ENCODE measurements at places on chromosomes 12 and 14. TPM values are rescaled to one million over a fixed set of nuclear protein-coding genes. Genes with fewer than 3 reads are reported as not detected.

The CD69 gene
- total RNA-seq: not detected

The EPYC gene
- not detected for total RNA-seq

The PLEKHD1 gene
- 0.02 TPM for total RNA-seq

The ENDOU gene
- total RNA-seq: not detected

The CFAP54 gene
- total RNA-seq: 1.4 TPM

The CAPZA3 gene
- not detected for total RNA-seq

The PTPN21 gene
- 11.7 TPM for total RNA-seq

The RAN gene
- total RNA-seq: 1,677 TPM

The GDF3 gene
- not detected for total RNA-seq

The CARMIL3 gene
- 0.86 TPM for total RNA-seq

The RPL10L gene
- total RNA-seq: not detected

The DTX1 gene
- 0.26 TPM for total RNA-seq

The RFLNA gene
- total RNA-seq: 0.24 TPM

The PTGDR gene
- not detected for total RNA-seq

The BICD1 gene
- total RNA-seq: 14.6 TPM

The NGB gene
- total RNA-seq: not detected

The AP4S1 gene
- 9.6 TPM for total RNA-seq

The SYT10 gene
- total RNA-seq: not detected

The ORAI1 gene
- 32.7 TPM for total RNA-seq

The ING4 gene
- 11.8 TPM for total RNA-seq

The SFSWAP gene
- 25.9 TPM for total RNA-seq

The TTC9 gene
- 3.5 TPM for total RNA-seq

The CCDC197 gene
- total RNA-seq: not detected

The KRT75 gene
- 0.15 TPM for total RNA-seq

The COX8C gene
- total RNA-seq: not detected

The ACSM4 gene
- not detected for total RNA-seq

The C12orf56 gene
- 0.21 TPM for total RNA-seq

The RAB15 gene
- 21.0 TPM for total RNA-seq

The KLHL33 gene
- not detected for total RNA-seq

The C12orf54 gene
- not detected for total RNA-seq

The NRL gene
- total RNA-seq: 0.80 TPM

The ADAM20 gene
- 0.02 TPM for total RNA-seq

All from A549 treated with dexamethasone at 1 μM for 4 hours (cell line).